Femur (tissue), 1 donor: ENCODE measurements at places on chromosomes 12 and 14.

GRCh38 chr12:126182619-126183236 is 1117.5 kb downstream of the AACS start:
- DNase-seq, result peak; percentile 55

DNA sequence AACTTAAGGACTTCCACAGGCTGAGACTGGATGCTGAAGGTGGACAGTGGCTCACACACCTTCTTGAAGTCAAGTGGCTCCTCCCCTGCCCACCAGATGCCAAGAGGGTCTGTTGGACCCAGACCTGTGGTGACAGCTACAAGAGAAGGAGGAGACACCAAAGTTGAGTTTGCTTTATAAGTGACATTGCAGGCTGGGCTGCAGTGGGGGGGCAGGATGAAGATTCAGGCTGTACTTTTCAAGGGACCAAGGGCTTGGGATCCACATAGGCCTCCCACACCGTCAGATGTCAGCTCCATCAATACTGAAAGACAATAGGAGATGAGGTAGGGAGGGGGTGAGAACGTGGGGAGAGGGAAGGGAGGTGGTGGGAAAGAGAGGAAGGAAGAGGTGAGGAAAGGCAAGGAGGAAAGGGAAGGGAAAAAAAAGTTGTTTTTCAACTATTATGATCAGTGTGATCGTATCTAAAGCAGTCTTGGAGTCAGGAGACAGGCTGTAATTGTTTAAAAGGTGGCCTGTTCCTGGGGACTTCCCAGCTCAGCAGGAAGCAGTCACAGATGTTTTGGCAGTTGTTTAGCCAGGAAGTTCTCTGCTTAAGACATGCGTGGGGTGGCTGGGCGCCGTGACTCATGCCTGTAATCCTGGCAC is 84.1 kb upstream of the RESF1 start:
- peak; percentile 37 for DNase-seq

GRCh38 chr14:90381999-90382451 is 14.8 kb upstream of the CALM1 start:
- DNase-seq, result peak; percentile 46

- DNase-seq, result peak; percentile 28
These were observed 29.3 kb upstream of the ATF1 start for GRCh38 chr12:50734409-50735263.

GRCh38 chr12:19894050-19894449 is 454.8 kb downstream of the AEBP2 start:
- no peak for DNase-seq

GRCh38 chr12:17588968-17589367 is 501.0 kb downstream of the RERGL start:
- DNase-seq, result no peak
